ENCODE measurements at places on chromosomes 1 and 21.
A peak's percentile ranks its signal among the peaks of the same experiment; 100 is the strongest.

DNA sequence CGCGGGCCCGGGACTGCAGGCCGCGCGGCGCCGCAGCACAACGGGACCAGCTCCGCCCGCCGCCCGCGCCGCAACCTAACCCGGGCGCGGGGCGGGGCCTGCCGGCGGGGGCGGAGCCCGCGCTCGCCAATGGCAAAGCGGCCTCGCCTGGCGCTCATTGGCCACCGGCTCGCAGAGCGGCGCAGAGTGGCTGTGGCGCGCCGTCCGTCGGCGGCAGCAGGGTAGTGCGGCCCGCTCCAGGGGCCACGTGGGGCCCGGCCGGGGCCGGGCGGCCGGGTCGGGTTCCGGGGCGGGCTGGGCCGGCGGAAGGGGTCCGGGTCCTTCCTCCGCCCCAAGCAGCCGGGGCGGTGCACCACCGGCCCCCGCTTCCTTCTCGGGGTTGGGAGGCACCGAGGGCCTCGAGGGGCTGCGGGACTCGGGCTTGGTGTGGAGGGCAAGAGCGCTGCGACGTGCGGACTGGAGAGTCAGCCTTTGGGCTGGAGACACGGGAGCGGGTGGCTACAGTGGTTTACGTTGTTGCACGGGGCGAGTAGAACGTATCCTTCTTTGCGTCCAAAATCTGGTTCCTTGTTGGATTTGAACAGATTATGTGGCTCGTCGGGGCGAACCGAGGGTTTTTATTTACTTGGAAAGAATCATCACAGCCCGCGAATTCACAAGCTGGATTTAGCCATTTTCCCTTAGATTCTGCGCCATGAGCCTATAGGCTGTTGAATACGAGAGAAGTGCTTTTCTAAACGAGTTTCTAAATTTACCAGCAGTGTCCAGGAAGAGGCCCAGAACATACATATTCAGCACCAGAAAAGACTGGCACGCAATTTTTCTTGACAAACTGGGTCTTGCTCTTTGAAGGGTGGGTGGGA is at the start of gene SRM:
TSS of gene SRM (minus strand) at position 51 of the 863 bp plus-strand sequence. CDS start 75 bp downstream, outside the sequence.
- peak; percentile 93 for DNase-seq

- peak; percentile 47 for DNase-seq
These were observed at the start of gene PCP4L1 for GRCh38 chr1:161258439-161259344. PCP4L1 (plus strand) TSS chr1:161258745; CDS start chr1:161258975, 230 bp downstream.

DNA sequence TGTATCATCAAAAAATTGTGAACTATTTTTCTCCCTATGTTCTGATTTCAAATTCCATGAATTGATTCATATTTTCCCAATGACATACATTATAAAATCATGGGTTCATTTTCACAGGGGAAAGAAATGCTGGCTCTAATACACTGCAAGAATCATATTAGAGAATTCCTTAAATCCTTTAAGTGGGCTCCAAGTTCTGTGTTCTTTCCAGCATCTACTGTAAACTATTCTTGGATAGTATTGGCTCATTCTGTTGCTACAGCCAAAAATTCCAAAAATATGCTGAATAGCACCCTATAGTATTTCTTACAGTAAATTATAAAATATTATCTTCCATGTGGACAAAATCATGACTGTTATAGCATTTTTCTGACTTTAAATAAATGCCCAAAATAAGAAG is 19.0 kb upstream of the C1orf105 start:
- DNase-seq, result no peak

DNA sequence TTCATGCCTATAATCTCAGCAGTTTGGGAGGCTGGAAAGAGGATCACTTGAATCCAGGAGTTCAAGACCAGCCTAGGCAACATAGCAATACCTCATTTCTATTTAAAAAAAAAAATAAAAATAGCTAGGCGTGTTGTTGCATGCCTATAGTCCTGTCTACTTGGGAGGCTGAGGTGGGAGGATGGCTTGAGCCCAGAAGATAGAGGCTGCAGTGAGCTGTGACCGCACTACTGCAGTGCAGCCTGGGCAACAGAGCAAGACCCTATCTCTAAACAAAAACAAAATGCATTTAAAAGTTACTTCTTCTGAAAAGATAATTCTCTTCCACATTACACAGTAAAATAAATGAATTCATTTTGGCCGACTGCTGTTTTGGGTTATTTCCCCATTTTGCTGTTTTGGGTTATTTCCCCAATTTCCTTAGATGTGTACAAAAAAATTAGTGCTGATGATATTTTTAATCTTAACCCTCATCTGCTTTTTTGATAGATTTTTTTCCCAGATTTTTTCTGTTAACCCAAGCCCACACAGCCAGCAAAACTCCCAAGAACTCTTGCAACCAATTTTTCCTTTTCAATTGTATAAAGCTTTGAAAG is 23.0 kb upstream of the SAMSN1 start:
- no peak for DNase-seq

GRCh38 chr1:221331273-221332183 is 410.4 kb downstream of the DUSP10 start:
- DNase-seq, result no peak

DNA sequence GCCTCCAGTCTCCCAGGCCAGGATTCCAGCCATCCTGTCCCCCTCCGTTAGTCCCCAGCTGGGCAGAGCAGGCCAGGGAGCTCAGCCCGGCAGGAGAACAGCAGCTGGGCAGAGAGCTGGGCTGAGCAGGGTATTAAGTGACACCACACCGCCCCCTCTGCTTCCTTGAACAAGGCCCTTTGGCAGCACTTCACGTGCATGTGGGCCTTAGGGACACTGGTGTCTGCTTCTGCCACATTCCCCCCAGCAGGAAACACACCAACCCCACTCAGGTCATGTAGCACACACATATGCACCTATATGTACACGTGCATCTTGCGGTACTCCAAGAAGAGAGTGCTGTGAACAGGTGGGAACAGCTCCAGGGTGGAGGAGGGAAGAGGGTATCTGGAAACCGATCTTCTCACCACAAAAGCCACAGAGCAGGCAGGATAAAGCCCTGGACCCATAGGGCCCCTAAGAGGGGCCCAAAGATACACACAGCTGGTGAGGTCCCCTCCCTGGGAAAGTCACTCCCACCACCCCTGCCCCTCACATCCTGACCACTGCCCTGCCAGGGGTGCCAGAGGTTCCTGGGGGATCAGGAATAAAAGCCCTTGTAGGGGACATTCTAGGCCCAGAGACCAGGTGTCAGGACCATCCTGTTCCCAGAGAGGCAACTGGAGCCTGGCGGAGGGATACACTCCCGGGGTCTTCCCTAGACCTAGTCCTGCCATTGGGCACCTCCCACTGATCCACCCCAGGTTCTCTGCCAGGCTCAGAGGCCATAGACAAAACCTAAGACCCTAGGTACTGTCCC is 4.5 kb downstream of the EPHA2 start:
- DNase-seq, result no peak

DNA sequence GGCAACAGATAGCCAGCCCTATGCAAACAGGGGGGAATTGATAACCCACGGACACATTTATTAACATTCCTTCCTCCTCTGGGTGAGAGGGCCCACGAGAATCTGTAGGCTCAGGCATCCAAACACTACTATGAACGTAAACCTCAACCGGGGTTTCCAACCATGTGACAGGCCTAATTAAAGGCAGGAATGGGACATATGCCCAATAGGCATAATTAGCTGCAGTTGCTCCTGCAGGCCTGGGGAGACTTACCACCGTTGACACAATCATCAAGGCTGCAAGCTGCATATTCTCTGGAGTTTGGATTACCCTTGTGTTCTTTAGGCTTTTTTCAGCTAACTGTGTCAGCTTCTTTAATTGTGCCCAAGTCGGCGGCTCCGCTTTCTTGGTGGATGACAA is 22.2 kb upstream of the GBP1 start:
- no peak for DNase-seq

- no peak for DNase-seq
These were observed 18.2 kb downstream of the CRYZ start for GRCh38 chr1:74714429-74715235.

DNA sequence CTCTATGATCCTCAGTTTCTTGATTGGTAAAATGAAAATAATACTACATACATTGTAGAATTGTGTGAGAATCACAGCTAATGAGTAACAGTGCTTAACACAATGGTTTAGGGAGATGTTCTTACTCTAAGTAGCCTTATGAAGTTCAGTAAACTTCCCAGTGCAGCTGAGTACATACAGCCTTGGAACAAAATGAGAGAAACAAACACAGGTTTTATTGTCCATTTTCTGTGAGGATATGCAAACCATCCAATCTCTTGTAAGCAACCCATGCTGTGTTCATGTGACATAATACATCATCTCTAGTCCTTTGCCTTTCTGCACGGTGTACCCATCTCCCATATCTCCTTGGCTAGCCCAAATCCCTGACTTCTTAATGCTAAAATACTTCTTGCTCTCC is 14.7 kb upstream of the STRIP1 start:
- no peak for DNase-seq

DNA sequence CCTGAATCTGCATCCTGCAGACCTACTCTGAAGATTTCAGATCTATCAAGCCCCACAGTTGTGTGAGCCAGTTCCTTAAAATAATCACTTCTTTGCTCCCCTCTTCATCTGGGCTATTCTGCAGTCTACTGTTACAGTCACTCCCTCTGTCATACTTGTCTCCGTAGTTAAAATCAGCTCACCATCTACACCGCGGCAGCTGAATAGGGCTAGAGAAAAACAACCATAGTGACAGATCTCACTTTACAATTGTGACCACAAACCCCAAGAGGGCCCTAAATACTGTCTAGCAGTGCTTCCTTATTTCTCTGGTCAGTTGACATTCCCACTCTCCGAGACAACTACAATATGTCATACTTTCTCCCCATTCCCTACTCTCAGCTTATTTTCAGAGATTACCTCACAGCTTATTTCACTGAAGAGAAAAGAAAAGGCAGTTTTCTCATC is 12.9 kb downstream of the DESI2 start:
- DNase-seq, result no peak

- DNase-seq, result no peak
These were observed 63.2 kb downstream of the WNT9A start for GRCh38 chr1:227884370-227885134.

DNA sequence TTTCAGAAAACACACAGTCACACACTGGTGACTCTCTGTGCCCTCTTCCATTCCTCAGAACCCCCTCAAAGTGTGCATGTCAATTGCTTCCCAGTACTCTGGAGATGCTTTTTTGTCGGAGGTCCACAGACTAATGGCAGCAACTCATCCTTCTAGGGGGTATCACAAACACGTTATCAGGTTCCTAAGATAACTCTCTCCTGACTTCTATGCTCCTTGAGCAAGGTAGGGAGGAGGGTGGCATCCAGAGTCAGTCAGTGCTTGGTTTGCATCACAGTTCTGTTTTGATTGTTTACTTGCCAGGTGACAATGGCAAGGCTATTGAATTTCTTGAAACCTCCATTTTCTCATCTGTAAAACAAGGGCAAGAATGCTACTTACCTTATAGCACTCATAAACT is 39.4 kb upstream of the DYNLT5 start:
- no peak for DNase-seq

GRCh38 chr1:42753070-42753469 is 13.0 kb upstream of the CLDN19 start:
- DNase-seq, result no peak

DNA sequence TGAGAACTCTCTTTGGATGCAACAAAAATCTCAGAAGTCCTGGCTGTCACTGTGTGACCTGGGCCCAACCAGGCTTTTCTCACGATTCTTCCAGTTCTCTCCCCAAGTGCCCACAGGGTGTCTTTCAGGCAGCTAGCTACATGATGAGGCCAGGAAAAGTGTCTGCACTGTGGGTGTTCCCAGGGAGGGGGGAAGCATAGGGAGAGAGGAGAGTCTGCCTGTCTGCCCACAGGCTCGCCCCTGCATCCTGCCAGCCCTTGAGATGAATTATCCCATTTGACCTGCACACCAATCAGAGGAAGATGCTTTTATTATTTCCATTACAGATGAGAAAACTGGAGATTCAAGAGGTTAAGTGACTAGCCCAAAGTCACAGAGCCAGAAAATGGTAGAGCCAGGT is 27.8 kb downstream of the FOXO6 start:
- no peak for DNase-seq

DNA sequence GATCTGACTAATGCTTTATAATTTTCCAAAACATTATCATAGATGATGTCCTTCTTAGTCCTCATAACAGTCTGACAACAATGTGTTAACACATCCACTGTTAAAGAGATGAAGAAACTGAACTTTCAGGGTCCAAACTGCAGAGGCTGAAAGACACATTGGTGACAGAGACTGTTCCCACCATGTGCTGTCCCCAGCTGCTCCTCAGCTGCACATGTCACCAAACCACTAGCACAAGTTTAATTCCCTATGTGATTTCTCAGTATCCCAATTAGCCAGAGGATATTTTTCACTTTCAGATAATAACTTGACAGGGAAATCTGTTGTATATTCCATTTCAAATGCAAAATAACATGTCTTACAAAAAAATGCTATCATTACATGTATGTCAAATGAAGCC is 24.6 kb downstream of the LAMC2 start:
- DNase-seq, result no peak

- no peak for DNase-seq
These were observed 174.0 kb upstream of the ATP1B1 start for GRCh38 chr1:168932539-168932938.

- no peak for DNase-seq
These were observed 35.4 kb upstream of the TRAPPC10 start for GRCh38 chr21:43976661-43977060.

DNA sequence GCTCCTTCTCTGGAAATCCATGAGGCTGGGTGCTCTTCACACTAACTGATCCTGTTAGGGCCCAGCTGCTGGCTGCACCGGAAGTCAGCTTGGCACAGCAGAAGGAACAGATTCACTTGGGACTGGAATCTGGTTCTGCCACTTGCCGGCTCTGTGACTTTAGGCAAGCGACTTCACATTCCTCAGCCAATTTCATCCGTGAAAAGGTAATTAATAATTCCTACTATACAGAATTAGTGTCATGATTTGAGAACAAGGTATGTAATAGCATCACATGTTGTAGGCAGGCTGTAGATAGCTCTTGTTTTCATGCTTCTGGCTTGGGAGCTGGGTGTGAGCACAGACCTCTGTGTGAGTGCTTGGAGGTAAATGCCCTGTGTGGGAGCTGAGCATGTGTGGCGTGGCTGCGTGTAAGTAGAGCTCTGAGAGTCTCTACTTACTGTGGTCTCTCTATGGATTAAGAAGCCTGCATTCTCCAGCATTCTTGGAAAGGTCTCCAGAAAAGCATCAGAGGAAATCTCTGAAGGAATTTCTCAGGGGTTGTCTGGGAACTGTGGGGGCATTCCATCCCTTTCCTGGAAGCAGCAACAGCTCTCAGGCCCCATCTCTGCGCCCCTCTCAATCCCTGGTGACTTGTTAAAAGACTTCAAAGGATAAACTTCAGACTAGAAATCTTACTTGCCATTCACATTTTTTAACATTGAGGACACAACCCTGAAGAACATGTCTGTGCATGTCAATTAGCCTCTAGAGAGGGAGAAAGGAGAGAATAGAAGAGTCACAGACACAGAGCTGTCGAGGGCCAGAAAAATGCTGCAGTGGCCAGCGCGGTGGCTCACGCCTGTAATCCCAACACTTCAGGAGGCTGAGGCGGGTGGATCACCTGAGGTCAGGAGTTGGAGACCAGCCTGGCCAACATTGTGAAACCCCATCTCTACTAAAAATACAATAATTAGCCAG is 47.7 kb upstream of the PPM1J start:
- no peak for DNase-seq

DNA sequence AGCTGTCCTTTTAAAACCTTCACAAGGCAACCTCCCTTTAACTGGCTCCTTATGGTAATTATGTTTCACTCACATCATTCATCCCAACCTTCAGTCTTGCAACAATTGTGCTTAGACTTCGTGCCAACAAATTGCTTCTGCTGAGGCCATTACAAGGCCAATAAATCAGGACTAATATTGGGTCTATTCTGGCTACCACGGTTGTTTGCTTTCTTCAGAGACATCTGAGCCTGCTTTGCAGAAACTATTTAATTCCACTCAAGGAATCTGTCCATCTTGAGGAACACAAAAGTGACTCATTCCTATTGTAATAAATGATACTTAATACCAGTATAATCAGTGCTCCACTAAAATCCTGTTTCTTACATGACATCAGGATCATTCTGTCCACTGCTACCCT is 2.6 kb upstream of the GSTM4 start:
- no peak for DNase-seq

Measured in endothelial cell (in vitro differentiated cells).